ENCODE measurements at places on chromosomes 6 and 20.
A peak's percentile ranks its signal among the peaks of the same experiment; 100 is the strongest.

GRCh38 chr20:1618954-1619540, 762 bp downstream of the SIRPB1 start:
- DNase-seq = no peak

DNA sequence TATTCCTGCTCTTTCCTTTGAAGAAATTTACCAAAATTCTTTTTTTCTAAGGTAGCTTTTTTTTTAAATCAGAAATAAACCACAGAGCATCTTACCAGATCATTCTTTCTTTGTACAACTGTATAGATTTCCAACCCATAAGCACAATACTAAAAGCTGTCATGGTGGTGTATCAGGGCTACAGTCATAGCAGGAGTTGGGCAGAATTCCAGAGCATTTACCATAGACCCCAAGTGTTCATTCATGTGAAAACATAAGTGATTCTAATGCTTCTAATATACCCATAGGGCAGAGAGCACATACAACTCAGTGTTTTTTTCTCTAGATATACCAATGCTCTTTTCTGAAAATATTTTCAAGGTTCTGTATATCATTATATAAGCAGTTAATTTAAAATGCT, 392.5 kb downstream of the FRK start:
- DNase-seq = no peak

GRCh38 chr6:38617856-38618255, 21.9 kb downstream of the BTBD9 start:
- DNase-seq = no peak

DNA sequence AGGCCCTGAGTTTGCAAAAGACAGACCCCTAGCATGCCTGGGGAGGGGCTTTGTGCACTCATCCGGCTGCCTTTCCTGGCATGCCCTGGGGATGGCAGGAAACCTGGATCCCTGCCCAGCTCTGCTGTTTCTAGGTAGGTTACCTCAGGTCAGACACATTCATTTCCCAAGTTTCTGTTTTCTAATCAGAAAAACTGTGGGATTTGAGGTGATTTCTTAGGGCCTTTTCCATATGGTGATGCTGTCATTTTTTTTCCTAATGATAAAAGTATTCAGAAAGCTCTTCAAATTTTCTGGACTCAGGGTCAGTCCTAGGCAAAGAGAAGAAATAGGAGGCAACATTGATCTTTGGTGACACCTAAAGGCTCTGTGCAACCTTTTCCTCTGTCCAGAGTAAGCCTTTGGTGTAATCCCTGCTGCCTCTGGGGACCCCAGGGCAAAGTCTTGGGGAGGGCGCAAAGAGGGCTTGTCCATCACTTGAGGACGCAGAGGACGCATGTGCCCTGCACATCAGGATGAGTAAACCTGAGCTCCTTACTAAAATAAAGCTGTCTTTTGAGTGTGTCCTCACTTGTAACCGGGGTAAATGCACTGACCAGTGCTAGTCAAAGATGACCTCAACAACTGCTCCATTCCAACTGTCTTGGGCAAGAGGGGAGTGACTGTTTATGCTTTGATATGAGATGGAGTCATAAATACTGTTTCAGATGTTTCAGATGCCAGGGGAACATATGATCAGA, 13.5 kb upstream of the TRAM2 start:
- peak; percentile 49 for DNase-seq

GRCh38 chr20:61304750-61305149, 52.7 kb downstream of the CDH4 start:
- no peak for DNase-seq

GRCh38 chr20:61766921-61767610, 298.6 kb downstream of the TAF4 start:
- DNase-seq = no peak

DNA sequence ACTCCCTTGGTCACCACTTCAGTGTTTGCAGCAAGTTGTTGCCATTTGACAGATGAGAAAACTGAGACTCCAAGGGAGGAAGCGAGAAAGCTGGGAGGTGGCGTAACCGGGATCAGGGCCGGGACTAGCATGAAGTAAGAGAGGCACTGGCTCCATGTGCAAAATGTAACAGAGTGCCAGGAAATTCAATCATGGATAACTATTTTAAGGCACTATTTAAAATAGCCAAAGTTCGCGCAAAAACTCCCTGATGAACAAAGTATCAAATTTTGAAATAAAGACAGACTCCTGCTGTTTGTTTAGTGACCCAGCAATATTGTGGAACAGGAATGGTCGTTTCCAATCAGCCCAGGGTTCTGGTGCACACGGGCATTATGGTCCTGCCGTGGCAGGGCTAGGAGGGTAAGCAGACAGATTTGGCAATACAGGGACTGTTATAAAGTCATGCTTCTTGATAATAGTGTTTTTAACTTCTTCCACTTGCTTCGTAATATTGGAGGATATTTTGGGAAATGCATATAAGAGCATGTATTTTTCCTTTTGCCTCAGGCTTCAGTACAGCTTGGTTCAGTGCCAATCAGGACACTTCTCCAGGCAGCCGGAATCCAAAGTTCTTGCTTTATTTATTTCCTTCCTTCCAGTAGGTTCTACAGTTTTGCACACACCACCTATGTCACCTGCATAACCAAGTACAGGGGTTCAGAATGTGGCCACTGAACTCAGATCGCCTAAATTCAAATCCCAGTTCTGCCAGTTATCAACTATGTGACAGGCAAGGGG, 141.6 kb downstream of the EYA2 start:
- DNase-seq = no peak

DNA sequence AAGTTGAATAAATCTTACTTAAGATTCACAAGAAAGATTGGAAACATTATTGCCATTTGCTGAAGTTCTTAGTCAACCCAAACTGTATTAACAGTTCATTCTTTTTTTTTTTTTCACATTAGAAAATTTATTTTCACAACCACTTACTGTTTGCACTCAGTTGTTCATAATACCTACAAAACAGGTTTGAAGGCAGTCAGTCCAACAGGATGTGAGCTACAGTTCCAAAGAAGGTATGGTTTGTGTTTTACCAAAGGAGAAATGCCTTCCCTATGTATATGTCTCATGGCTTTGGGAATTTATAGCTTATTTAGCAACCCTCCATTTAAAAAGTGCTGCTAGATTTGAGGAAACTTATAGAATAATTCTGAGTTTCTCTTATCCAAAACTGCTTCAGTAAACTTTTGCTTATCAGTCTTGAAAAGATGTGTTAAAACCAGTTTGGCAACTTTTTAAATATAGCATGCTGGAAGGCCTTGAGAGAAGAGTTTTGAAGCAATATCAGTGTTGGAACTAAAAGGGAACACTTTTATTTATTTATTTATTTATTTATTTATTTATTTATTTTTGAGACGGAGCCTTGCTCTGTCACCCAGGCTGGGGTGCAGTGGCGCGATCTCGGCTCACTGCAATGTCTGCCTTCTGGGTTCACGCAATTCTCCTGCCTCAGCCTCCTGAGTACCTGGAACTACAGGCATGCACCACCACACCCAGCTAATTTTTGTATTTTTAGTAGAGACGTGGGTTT, 46.8 kb upstream of the RREB1 start:
- DNase-seq = no peak

DNA sequence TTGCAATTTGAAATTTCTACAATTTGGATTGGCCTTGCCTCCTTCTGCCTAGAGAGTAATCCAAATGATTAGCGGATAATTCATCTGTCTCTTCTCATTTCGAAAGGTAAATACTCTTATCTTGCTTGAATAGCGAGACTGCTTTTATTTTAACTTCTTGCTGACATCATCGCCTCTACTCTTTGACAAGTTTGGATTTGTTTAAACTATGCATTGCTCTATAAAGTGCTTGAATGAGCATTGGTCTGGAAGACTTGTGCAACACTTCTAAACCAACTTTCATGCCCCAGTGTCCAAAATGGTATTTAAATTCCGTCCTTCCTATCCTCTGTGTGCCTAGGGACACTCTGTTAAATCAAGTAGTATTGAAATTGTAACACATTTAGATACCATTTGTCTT, 384.1 kb upstream of the SLC35B3 start:
- DNase-seq = no peak

DNA sequence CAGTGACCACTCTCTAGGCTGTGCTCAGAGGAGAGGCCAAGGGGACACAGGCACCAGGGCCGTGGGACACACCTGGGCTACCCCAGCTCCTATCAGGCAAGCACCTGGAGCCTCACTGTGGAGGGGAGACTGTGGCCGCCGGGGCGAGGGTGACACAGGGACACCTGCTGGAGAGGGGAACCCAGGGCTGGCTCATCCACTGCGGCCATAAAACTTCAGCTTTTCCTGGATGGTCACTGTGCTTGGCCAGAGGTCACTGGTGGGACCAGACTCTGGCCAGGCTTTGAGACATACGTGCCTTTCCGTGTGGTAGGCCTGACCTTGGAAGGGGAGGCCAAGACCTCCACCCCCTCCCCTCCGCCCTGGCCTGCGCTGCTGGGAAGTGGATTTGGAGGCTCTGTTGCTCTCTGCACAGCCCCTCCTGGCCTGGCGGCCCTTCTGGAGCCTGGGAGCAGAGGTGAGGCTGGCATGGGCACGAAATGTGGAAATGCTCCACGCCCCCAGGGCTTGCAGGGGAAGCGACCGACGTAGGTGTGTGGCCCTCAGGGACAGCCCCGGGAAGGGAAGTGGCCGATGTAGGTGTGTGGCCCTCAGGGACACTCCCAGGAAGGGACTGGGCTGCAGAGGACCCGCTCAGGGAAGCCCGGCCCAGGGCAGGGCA, 42.9 kb upstream of the BHLHE23 start:
- DNase-seq = no peak

GRCh38 chr20:63055575-63056235, 48.9 kb upstream of the BHLHE23 start:
- DNase-seq = no peak

GRCh38 chr20:62804627-62805154, at the start of gene OGFR:
OGFR (plus strand) TSS chr20:62804835; CDS start chr20:62804860, 25 bp downstream.
- DNase-seq = peak; percentile 65

- peak; percentile 58 for DNase-seq
Measured at GRCh38 chr6:42199106-42199981, 4.6 kb upstream of the GUCA1B start.

Data from fibroblast of skin of right quadriceps (primary cell).